T-helper 17 cell (primary cell): ENCODE measurements at places on chromosomes 1 and 21. TPM values are rescaled to one million over a fixed set of nuclear protein-coding genes. Genes with fewer than 3 reads are reported as not detected.

- peaks cover 14% of the 10 kb centered on the region for H3K27me3 ChIP-seq
- H3K4me1 ChIP-seq, result no peaks in the 10 kb centered on the region
Observed at GRCh38 chr1:185843986-185844385, 109.8 kb downstream of the HMCN1 start.

GRCh38 chr1:178407655-178408054, 89.1 kb downstream of the CLEC20A start:
- DNase-seq, result no peak
- H3K27me3 ChIP-seq, result no peaks in the 10 kb centered on the region
- no peaks in the 10 kb centered on the region for H3K4me1 ChIP-seq
- no peaks in the 10 kb centered on the region for H3K36me3 ChIP-seq
- no peak overlapping the region for H3K27ac ChIP-seq

DNA sequence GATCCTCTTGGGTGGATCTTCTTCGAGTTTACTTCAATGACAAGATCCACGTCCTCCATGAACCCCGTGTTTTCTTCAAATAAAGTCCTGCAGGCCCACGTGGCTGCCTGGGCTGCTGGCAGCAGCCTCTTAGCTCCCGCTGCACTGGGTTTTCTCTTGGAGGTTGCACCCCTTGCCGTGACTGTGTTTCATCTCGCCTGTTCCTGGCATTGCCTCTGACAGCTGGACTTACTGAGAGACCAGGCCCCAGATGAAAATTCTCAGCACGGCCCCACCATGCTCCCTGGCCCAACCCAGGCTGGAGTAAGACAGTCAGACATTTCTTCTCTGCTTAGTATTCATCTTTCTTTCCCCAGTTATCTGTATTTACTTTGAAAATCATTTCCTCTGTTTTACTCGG, 274.8 kb upstream of the RUNX1 start:
- no peak overlapping the region for H3K27ac ChIP-seq
- DNase-seq, result no peak
- H3K4me3 ChIP-seq, result no peak overlapping the region
- H3K36me3 ChIP-seq, result peaks cover 2% of the 10 kb centered on the region
- H3K27me3 ChIP-seq, result peaks cover 20% of the 10 kb centered on the region

- peaks cover 7% of the 10 kb centered on the region for H3K27me3 ChIP-seq
- H3K4me1 ChIP-seq, result no peaks in the 10 kb centered on the region
- no peak overlapping the region for H3K27ac ChIP-seq
- H3K36me3 ChIP-seq, result no peaks in the 10 kb centered on the region
Observed at GRCh38 chr1:166193057-166193698, 26.4 kb upstream of the FAM78B start.

DNA sequence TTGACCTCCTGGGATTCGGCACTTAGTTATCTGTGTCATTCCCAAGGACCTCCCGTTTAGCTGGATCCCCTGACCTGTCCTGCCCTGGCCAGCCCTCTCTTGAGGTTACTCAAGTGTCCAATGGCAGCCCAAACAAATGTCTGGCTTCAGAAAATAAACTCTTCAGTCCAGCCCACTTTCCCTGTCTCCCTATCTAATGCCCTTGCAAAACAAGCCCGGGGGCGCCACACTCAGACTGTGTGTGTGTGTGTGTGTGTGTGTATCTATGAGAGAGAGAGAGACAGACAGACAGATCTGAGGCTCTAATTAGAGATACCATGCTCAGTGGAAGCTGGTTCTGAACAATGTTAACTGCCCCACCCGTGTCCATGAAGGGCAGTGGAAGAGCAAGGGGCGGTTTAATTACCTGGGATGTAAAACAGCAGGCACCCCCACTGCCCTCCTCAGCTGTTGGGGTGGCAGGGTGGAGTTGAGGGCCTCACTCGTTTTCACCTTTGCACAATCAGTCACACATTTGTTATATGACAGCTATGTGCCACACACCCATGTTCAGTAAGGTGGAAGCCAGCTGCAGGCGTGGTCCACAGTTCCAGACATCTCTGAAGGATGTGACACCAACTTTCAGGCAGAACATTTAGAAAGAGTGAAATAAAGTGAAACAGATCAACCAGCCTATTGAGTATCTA, 57.4 kb downstream of the B3GALT5 start:
- H3K4me3 ChIP-seq, result no peak overlapping the region
- no peak overlapping the region for H3K27ac ChIP-seq
- no peaks in the 10 kb centered on the region for H3K36me3 ChIP-seq

GRCh38 chr1:55575571-55576279, 360.6 kb upstream of the USP24 start:
- H3K36me3 ChIP-seq, result no peaks in the 10 kb centered on the region
- peaks cover 58% of the 10 kb centered on the region for H3K27me3 ChIP-seq
- no peak overlapping the region for H3K27ac ChIP-seq
- no peak for DNase-seq
- no peak overlapping the region for H3K4me3 ChIP-seq

- H3K4me1 ChIP-seq, result peaks cover 15% of the 10 kb centered on the region
- peaks cover 26% of the 10 kb centered on the region for H3K36me3 ChIP-seq
- H3K27ac ChIP-seq, result peak overlapping the region; percentile 37
- H3K27me3 ChIP-seq, result no peaks in the 10 kb centered on the region
Observed at GRCh38 chr1:160354388-160354985, 11.3 kb downstream of the NCSTN start.

DNA sequence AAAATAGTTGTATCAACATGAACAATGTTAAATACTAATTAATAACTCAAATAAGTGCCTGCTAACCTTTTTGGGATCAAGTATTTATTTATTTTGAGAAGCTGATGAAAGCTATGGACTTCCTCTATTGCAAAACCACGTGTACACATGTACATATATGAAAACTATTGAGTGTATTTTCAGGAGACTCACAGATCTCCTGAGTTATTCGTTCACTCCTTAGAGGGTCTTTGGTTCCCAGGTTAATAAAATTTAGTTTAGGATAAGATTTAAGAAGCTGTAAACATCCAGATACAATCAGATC, 130.5 kb downstream of the DISC1 start:
- H3K27ac ChIP-seq, result no peak overlapping the region
- no peaks in the 10 kb centered on the region for H3K27me3 ChIP-seq
- no peak overlapping the region for H3K4me3 ChIP-seq
- no peak for DNase-seq

DNA sequence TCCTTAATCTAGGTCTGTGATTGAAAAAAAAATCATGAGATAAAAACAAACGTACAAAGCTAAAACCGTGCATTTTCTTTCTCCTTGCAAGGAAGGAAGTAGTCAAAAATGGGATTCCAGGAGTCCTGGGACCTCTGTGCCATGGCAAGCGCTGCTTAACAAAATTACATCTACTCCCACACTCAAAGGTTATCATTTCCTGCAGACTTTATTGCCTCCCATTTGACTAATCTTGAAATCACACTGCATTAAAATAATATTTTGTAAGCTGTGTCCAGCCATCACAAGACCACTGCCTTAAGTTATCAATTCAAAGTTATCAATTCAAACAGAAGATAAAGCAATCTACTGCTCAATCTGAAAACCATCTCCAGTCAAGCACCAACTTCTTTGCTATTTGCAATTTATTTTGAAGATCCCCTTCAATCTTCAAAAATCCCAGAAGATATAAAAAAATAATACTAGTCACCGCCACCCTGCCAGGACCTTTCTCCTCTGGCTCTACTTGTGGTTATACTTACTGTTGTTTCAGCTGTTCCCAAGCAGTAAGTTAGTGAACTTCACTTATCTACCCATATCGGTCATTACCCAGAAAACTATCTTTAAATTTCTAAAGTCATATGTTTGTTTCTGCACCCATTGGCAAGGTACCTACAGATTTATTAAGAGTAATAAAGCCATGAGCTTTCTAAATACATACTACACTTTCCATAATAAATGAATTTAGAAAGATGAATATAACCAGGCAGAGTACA, 38.1 kb upstream of the RAP1GAP start:
- H3K27ac ChIP-seq, result no peak overlapping the region
- no peak for DNase-seq
- H3K4me1 ChIP-seq, result peaks cover 9% of the 10 kb centered on the region
- no peak overlapping the region for H3K4me3 ChIP-seq

- H3K27me3 ChIP-seq, result peaks cover 41% of the 10 kb centered on the region
- H3K4me3 ChIP-seq, result peak overlapping the region; percentile 58
- peaks cover 5% of the 10 kb centered on the region for H3K4me1 ChIP-seq
- no peaks in the 10 kb centered on the region for H3K36me3 ChIP-seq
Observed at GRCh38 chr1:16026723-16027484, 5.1 kb downstream of the CLCNKA start.

CAMK2N1 gene
- 5.3 TPM for total RNA-seq

GSTM5 gene
- not detected for total RNA-seq

PRKAA2 gene
- not detected for total RNA-seq

CFHR2 gene
- not detected for total RNA-seq

SHE gene
- total RNA-seq, result 0.13 TPM
